ENCODE measurements at places on chromosomes 1 and 21. TPM values are rescaled to one million over a fixed set of nuclear protein-coding genes. Genes with fewer than 3 reads are reported as not detected.

DNA sequence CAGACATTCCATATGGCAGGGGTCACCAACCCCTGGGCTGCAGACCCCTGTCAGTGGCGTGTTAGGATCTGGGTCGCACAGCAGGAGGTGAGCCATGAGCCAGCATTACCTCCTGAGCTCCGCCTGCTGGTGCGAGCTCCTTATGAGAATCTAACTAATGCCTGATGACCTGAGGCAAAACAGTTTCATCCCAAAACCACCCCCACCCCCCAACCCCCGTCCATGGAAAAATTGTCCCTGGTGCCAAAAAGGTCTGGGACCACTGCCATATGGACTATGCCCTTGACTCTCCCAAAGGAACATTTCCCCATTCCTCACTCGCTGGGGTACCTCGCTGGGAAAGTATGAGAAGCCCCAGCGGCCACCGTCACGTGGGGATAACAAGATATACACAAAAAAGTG, 6.4 kb upstream of the CPT2 start:
- no peak for DNase-seq

Gene LAX1
- not detected for total RNA-seq

- no peak for DNase-seq
Observed at GRCh38 chr1:230313453-230314141, 112.5 kb downstream of the PGBD5 start.

Gene TMEM222
- total RNA-seq = 52.2 TPM

Gene FCAMR
- total RNA-seq = not detected

Gene KCNJ9
- not detected for total RNA-seq

DNA sequence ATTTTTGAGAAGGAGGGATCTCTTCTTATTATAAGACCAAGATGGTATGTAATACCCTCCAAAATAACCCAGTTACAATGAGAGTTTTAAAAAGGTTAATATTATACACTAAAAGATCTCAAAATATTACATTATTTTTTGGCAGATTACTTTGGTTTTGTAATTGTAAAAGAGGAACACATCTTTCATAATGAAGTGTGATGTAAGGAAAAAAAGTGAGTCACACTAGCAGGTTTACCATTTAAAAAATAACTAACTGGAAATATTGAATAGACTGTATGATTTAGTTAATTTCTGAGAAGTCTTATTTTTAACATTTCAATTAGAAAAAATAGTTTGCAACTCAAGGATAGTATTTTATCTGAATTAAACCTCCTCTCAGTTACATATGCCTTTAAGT, 1.1 kb downstream of the F5 start:
- DNase-seq = no peak

Gene PTGFR
- 32.8 TPM for total RNA-seq

GRCh38 chr1:182809414-182809957, 19.9 kb downstream of the NPL start:
- DNase-seq = peak; percentile 22

DNA sequence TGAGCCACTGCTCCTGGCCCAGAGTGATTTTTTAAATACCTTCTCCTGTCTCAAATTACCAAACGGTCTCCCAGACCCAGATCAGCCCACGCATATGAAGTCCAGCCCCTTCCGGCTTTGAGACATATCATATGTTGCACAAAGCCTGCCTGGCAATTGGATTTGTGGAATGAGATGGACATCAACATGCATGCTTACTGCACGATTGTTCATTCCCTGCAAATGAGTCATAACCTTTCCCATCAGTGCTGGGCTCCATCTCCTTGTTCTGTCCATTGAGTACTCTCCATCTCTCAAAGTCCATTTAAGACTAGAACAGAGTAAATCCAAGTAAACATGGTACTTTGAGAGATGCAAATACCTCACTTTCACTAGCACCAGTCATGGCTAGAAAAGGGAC, 612.2 kb upstream of the USP24 start:
- peak; percentile 91 for DNase-seq

GRCh38 chr1:79235301-79236002, 228.9 kb upstream of the ADGRL4 start:
- peak; percentile 37 for DNase-seq

Data from LHCN-M2 (cell line).